ENCODE measurements at places on chromosomes 6 and 20.
A peak's percentile ranks its signal among the peaks of the same experiment; 100 is the strongest.

GRCh38 chr6:37321516-37322415, 32.0 kb upstream of the RNF8 start:
- no peak for DNase-seq

DNA sequence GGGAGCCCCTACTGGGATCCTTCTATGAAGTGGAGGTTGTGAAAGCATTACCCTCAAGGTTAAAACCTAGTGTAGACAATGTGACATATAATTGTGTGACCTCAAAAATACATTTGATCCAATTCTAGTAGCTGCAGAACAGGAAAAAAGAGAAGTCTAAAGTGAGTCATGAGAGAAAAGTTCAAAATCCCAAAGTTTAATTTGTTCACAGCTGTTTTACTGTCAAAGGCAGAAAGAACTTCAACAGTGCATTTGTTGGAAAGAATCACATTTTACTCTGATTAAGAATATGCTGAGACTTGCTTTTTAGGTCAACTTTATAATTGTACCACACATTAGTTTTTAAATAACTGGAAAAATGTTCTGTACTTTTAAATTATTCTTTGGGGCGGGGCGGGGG, 1027.4 kb upstream of the FLRT3 start:
- no peak for DNase-seq

- no peak for DNase-seq
Observed at GRCh38 chr20:63529180-63529860, 7.9 kb downstream of the PTK6 start.

DNA sequence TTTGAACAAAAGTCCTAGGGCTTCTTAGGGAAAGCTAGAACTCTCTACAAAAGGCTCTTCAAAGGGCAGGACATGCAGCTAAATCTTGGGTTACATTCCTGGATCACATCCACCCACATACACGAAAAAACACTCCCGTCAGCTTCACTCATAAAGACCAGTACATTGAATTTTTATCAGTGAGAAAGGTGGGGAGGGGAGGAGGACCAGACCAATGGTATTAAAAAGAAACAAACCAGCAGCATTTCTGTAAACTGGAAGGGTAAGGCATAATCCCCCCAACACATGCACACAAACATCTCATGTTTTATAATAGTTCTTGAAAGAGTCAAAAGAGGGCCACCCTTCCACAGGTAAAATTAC, 31.6 kb downstream of the MYLK4 start:
- no peak for DNase-seq

DNA sequence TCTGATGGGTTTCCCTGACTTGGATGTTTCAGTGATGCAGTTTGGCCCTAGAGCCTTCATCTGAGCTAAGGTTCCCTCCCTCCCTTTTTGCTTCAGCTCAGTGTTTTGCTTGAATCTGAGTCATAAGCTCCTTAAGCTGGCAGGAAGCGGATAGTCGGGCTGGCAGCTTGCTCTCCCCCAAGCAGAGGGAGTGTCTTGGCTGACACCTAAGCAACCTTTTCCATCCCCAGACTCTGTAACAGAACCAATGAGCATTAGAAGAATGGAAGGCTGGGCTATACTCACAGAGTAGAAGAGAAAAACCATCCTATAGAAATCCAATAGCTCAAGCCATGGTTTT, 98.3 kb downstream of the HAO1 start:
- DNase-seq = peak; percentile 75

DNA sequence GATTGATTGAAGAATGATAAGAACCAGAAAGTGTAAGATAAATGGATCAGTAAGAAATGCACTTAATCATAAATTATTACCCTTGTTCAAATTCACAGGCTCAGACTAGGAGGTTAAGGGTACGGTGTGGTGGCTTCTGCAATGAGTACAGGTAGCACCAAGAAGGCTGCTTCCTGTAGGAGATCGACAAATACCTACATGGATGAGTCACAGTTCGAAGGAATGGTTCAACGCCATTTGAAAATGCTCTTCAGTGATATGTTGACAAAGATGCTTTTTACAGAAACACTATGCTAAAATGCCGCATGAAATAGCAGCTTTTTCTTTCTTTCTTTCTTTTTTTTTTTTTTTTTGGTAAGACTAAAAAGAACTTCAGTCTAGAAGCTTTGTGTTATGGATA, 116.2 kb downstream of the DTNBP1 start:
- DNase-seq = no peak

- DNase-seq = no peak
Observed at GRCh38 chr6:75103431-75103830, 102.4 kb downstream of the COL12A1 start.

GRCh38 chr6:122268394-122268793, 131.1 kb upstream of the HSF2 start:
- DNase-seq = no peak

DNA sequence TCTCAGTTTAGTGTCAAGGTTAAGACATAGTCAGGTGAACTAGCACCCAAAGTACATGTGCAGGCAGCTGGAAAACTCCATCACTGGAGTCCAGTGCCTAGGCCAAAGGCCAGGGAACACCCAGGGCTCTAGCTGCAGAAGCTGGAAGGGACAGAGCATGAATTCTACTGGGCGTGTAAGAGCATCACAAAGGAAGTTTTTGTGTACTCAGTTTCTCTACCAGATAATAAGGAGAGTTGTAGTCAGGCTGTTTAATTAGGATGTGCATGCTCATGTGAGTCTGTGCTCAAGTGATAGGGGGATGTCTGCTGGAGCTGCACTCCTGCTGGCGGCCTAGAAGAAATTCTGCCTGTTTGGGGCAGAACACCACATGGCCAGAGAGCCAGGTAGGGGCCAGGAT, 8.1 kb downstream of the L3MBTL1 start:
- DNase-seq = no peak

GRCh38 chr6:115882771-115883170, 177.9 kb downstream of the FRK start:
- DNase-seq = no peak

GRCh38 chr6:148250975-148251685, 91.5 kb upstream of the SASH1 start:
- DNase-seq = peak; percentile 26

DNA sequence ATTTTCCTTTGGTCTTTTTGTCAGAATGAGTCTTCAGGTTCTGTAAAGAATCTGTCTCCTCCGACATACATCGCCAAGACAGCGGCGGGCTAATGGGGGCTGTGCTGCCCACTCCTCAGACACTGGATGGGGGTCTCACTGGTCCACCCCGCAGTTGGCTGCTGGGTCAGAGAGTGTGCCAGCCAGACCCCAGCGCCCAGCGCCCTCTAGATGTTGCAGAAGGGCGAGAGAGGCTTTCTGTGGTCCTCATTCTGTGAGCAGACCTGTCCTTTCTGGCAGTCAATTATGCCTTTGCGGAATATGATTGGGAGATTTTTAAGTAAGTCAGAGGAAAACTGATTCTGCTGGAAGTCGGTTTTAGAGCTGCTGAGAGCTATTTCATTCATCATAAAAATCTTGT, 7.8 kb upstream of the CCR6 start:
- DNase-seq = no peak

GRCh38 chr6:151172751-151173150, 67.0 kb upstream of the AKAP12 start:
- DNase-seq = no peak

DNA sequence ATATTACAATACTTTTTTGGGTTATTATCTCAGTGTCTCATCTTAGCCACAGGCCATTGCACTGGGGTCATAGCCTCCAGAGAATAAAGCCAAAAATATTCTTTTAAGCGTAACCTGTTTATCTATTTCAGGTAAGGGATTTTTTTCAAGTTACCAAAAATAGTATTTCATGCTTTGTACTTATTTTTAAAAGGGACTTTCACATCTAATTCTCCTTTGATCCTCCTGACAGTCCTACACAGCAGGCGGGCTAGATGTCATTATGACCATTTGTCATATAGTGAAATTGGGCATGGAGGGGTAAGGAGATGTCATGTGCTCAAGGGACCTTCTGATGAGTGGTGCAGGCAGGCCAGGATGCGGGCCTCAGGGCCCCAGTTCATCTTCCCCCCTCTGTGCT, 68.9 kb downstream of the TBC1D7 start:
- DNase-seq = no peak

- no peak for DNase-seq
Observed at GRCh38 chr6:38095054-38095453, 275.5 kb downstream of the ZFAND3 start.

GRCh38 chr6:36272234-36272633, 2.4 kb downstream of the PNPLA1 start:
- no peak for DNase-seq

GRCh38 chr6:135651964-135652755, 154.6 kb upstream of the AHI1 start:
- DNase-seq = no peak

- DNase-seq = no peak
Observed at GRCh38 chr6:129605967-129606366, 104.0 kb downstream of the ARHGAP18 start.

DNA sequence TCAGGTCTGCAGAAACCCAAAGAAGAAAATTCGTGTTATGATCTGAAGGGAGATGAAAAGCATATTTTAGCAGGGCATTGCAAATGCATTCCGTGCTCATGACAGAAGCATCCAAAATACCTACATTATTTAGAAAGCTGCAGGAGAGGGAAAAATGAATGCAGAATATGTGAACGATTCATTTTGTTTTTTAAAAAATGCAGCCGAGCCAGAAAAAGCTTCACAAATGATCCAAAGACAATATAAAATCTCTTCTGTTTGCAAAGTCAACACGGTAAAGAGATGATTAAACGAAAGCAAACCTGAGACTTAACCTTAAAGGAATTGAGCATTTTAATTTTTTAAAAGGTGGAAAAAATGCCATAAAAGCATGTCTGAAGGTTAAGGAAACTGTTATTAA, 136.1 kb upstream of the SULF2 start:
- DNase-seq = no peak
